ENCODE measurements at places on chromosomes 13 and 19.

DNA sequence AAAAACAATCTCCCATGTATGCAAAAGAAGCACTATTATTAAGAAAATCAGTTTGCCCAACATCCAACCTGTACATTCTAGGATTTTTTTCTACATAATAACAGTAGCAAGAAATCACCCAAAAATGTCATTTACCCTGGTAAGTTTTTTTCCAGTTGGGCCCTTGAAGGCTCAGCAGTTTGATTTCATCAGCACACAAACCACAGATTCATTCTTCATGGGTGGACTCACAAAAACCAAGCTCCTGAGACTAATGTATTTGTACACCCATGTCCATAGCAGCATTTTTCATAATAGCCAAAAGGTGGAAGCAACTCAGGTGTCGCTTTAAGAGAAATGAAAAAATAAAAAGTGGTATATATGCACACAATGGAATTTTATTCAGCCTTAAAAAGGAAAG lies 210.1 kb downstream of the TBC1D4 start:
- peak; percentile 53 for DNase-seq

DNA sequence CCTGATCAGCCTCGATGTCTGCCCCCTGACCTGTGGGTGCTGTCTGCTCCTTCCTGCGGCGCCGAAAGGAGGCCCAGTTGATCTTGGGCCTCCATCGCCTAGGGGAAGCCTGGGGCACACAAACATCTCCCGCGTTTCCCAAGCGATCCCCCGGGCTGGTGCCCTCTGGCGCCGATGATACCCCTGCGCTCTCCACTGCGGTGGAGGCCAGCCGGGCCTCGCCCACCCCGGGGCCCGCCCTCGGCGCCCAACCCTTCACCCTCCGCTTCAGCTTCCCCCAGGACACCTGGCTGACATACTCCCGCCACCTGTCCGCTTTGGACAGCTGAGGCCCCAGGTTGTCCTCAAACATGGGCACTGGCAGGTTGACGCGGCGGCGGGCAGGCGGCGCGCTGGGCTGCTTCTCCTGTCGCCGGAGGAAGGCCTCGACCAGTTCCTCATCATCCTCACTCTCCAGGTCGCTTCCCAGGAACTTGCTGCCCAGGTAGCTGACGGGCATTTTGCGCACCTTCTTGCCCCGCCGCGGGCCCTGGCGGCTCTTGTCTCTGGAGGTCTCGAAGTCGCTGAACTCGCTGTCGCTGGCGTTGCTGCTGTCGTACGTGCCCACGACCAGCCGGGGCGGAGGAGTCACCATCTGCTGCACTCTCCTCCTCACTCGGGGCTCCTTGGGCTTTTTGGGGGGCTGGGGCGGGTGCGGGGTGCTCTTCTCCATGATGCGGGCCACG lies 1.3 kb downstream of the CCDC8 start:
- no peak for DNase-seq

GRCh38 chr19:56597696-56598095 lies 2.6 kb downstream of the ZNF71 start:
- no peak for DNase-seq

DNA sequence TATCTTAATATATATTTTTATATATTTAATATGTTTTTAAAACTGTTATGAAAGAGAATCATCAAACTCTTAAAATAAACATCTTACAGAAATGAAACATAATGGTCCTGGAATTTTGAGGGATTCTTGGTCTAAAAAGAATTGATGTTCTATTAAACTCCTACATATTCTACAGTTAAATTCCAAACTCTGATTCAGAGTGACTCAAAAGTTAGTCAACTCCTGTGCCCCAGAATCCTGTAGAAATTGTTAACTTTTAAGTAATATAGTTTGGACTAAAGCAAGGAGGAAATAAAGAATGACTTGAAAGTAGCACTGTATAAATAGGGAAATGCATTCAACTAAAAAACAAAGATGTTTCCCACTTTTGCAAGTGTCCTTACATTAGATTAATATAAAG lies 47.7 kb downstream of the FNDC3A start:
- DNase-seq: peak; percentile 87

- peak; percentile 94 for DNase-seq
Measured at GRCh38 chr13:34207334-34207733, 389.4 kb downstream of the RFC3 start.
